ENCODE measurements at places on chromosomes 12 and 14.

GRCh38 chr12:94172031-94172430 lies 23.7 kb downstream of the PLXNC1 start:
- no peak for DNase-seq

GRCh38 chr12:27965411-27965810 lies 7.1 kb downstream of the PTHLH start:
- DNase-seq = no peak

- no peak for DNase-seq
Measured at GRCh38 chr12:85095501-85095900, 59.4 kb downstream of the LRRIQ1 start.

- no peak for DNase-seq
Measured at GRCh38 chr12:66269142-66269541, 33.2 kb upstream of the HELB start.

GRCh38 chr12:128510511-128510910 lies 243.5 kb downstream of the TMEM132C start:
- no peak for DNase-seq

GRCh38 chr14:77390188-77390587 lies 13.0 kb downstream of the SAMD15 start:
- DNase-seq = no peak

- DNase-seq = no peak
Measured at GRCh38 chr14:100669468-100669867, 57.2 kb upstream of the DLK1 start.

GRCh38 chr12:66241061-66242043 lies 52.3 kb downstream of the IRAK3 start:
- DNase-seq = no peak

- no peak for DNase-seq
Measured at GRCh38 chr14:65377576-65377975, 35.0 kb upstream of the FUT8 start.
